Stimulated activated naive CD4-positive, alpha-beta T cell (primary cell): ENCODE measurements at places on chromosomes 5 and 9.

DNA sequence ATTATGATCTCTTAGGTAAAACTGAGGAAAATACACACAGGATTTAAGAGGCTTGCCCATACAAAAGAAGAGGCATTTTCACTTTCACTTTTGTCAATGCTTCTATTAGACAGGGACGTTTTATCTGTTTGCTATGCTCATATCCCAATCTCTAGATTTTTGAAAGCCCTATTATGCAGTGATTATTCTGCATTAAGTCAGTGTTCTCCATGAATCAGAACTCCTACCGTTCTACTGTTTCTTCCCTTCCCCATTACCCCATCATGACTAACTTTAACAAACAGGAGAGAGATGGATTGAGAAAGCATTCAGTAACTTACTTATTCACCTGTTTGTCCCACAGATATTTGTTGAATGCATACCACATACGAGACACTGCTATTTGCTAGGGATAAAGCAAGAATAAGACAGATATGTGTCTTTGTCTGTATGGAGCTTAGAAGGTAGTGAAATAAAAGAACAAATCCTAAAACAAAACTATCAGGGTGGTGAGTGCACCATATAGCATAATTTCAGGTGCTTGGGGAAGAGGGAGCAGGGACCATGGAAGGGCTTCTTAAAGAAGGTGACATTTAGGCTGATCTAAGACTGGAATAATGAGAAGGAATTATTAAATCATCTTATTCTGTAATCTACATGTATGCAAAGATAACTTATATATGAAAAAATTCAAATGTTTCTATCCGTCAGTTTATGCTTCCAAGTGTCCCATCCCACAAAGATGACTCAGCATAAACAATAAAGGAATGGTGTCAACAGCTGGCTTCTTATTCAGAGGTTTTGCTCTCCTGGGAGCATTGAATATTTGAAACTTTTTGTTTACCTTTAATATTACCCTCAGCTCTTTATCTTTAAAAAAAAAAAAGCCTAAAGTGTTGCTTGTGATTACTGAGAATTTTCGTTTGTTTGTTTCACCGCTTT, 328.1 kb downstream of the HINT1 start:
- no peak for DNase-seq

GRCh38 chr5:150630461-150631325, 9.8 kb upstream of the SYNPO start:
- DNase-seq = no peak

- DNase-seq = no peak
Measured at GRCh38 chr9:21255538-21256212, 15.9 kb upstream of the IFNA14 start.

DNA sequence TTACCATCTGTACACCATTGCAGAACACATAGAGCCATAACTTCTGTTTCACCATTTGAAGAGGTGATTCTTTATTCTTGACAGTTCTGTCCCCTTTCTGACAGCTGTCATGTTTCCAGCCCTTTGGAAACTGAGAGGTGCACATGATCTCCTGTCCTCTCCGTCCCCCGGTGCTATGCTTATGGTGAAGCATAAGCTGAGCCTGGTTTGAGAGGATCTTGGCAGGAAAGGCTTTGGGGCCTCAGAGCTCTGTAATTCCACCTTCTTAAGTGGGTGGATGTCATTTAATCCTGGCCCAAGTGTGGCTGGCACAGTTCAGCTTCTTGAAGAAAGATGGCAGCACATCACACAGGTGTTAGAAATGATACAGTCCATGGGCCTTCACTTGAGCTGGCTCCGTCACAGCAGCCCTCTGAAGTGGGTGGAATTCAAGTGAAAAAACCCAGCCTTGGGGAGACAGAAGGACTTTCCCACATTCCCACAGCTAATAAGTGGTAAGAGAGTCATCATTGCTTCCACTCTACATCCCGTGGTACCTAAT, 30.7 kb upstream of the GRPEL2 start:
- no peak for DNase-seq

DNA sequence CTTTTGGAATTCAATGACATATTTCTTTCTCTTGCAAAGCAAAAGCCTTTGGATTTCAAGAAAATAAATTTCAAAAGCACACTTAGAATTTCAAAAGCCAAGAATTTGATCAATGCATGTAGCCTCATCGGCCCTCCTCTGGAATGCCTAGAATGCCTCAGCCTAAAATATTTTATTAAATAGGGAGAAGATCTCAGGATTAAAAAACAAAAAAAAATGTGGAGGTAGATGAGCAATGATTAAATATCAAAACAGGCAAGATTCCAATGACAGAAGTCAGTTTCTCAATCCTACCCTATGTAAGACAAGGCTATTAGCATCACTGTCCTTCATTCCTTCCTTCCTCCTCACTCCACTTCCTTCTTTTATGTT, 169.0 kb downstream of the CDH6 start:
- DNase-seq = no peak

- no peak for DNase-seq
Measured at GRCh38 chr5:10339058-10339811, 14.3 kb upstream of the MARCHF6 start.

DNA sequence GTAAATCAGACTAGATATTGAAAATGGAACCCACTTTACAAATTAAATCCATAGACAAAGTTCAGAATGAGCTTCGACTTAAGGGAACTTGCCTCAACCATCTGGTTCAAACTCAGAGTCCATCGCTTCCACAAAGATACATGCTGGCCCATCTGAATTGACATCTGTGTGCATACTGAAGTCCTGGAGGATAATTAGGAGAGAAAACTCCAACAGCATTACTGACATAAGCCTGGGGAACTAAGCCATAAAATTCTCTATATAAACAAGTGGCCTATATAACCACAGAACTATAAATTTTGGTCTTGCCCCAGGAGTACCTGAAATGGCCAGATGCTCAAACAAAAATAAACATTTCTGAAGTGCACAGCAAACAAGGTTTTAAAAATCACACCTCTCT, 94.4 kb downstream of the IZUMO3 start:
- DNase-seq = no peak

GRCh38 chr9:119086590-119086989, 282.6 kb downstream of the BRINP1 start:
- DNase-seq = no peak

- no peak for DNase-seq
Measured at GRCh38 chr5:2149195-2149539, 266.4 kb upstream of the IRX4 start.

GRCh38 chr5:118258223-118258622, 730.1 kb downstream of the DTWD2 start:
- DNase-seq = no peak

GRCh38 chr9:130852801-130853200, 17.7 kb downstream of the ABL1 start:
- DNase-seq = no peak

- DNase-seq = no peak
Measured at GRCh38 chr5:138488481-138488945, 23.2 kb downstream of the EGR1 start.

DNA sequence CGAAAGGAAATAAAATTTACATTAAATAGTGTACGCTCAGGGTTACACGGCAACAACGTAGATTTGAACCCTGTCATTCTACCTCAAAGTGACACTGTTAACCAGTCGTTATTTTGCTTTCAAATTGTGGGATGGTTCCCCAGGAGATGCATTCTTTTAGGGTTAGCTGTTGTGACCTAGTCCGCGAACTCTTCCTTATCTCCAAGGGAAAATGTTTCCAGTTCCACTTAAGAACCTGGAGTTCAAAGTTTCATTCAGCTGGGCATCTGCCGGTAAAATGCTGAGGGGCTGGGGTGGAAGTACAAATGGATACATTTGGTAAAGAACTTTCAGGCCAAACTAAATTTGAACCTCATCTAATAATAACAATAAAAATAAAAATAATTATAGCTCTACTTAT, 264.6 kb downstream of the NR3C1 start:
- DNase-seq = no peak

GRCh38 chr5:112772124-112772523, 34.4 kb downstream of the APC start:
- no peak for DNase-seq

- DNase-seq = no peak
Measured at GRCh38 chr9:28661853-28662252, 1088.6 kb upstream of the C9orf72 start.

DNA sequence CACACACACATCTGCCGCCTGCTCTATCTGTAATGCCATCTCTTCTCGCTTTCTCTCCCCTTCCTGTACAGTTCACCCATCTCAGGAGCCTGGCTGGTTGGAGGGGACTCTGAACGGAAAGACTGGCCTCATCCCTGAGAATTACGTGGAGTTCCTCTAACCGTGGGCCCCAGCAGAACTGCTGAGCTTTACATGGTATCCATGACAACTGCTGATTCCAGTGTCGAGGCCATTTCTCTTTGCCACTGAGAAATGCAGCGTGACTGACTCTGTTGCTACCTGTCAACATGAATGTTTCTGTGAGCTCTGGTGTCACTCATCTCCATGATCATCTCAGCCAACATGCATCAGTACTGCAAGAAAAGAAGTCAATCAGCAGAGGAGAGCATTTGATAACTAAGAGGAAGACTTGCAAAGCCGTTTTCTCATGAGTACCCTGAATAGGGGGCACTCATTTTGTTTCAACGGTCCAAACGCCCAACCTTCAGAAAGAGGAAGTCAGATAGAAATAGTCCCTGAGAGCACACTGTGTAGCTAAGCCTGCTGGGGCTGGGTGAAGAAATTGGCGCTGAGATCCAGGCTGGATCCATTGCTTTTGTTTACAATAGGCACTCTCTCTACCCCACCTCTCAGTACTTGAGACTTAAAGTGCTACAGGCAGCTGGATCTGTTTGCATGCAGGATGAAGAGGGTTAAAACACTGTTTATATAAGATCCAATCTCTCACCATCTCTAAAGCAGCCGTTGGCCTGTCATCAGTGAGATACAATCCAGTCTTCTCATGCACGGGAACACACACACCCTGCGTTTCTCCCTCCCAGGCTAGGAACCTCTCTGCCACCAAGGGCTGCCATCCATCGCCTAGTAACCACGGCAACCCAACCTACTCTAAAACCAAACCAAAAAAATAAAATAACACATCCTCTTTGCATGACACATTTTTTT, 180.9 kb downstream of the NR3C1 start:
- DNase-seq = no peak

DNA sequence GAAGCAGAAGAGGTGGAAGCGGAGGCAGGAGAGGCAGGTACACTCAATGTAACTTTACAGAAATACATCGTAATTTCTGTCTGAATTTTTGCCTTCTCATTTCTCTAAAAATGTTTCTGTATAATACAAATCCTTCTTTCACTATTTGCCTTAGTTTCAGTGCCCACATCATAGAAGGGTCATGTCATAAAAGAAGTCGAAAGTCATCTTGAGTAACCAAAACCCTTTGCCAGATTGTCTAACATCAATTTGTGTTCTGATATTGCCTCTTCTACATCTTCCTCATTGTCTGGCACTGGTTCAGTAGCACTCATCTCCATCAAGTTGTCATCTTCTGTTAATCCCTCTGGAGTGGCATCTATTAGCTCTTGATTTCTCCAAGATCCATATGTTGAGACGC, 6.2 kb upstream of the CYFIP2 start:
- DNase-seq = no peak

DNA sequence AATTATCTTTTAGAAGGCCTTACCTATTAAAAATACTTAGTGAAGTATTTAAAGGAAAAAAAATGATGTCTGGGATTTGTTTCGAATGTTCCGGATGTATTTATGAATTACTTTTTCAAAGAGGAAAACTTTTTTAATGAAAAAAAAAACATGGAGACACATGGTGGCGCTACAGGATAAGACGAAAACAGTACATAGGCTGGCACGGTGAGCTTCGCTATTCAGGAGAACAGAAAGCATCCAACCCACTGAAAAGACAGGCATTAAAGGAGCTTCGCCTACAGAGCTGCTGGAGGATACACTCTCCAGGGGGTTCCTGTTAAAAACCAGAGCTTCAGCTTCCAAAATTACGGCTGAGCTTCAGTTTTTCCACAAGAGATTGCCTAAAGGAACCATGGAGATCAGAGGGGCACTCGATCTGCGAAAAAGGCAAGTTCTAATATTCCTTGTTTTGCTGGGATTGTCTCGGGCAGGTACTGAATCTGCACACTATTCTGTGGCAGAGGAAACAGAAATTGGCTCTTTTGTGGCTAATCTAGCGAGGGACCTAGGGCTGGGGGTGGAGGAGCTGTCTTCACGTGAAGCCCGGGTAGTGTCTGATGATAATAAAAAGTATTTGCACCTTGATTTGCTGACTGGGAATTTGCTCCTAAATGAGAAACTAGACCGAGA, at the start of gene PCDHB14:
TSS of gene PCDHB14 (plus strand) at position 232 of the 672 bp plus-strand sequence. CDS start at position 395, 163 bp downstream.
- DNase-seq = no peak

- DNase-seq = no peak
Measured at GRCh38 chr5:106172681-106173532, 1497.8 kb downstream of the EFNA5 start.

GRCh38 chr5:180159756-180160155, 49.3 kb downstream of the RASGEF1C start:
- DNase-seq = no peak

- DNase-seq = no peak
Measured at GRCh38 chr5:133154274-133155075, 102.7 kb downstream of the HSPA4 start.

- DNase-seq = no peak
Measured at GRCh38 chr5:56817263-56818014, 2.1 kb downstream of the MAP3K1 start.

DNA sequence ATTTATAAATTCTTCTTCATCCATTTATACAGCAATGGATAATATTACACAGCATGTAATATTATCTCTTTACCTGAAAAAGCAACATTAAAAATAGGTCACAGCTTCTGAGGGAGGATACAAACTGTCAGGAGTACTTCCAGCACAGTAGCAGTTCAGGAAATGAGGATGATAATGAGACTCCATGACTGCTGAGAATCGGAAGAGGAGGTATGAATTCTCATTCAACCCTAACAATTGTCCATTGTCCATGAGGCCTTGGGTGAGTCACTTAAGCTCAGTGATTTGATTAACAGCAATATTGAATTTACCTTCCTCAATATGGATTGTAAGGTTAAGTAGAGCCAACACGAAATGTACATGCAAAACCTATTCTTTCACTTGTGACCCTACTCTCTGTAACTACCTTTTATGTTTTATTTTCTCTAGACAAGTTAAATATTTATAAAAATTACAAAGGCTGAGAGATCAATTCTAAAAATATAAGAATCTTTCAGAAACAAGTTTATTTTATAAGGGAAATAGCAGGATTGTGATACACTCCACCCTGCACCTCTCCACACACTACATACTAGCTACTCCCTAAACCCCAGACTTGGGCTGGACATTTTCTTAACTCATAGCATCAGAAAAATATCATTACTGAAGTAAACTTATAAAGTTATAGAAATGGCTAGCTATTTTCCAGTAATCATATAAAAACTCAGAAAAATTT, 159.1 kb upstream of the ACOT12 start:
- no peak for DNase-seq

DNA sequence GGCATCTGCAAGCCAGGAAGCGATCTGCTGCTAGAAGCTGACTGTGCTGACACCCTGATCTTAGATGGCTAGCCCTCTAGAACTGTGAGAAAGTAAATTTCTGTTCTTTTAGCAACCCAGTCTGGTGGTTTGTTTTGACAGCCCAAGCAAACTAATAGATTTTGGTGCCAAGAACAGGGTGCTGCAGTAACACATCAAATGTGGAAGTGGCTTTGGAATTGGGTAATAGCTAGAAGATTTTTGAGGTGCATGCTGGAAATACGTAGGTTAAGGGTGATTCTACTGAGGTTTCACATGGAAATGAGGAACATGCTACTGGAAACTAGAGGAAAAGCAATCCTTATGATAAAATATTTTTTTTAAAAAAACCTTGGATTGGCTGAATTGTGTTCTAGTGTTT, 153.5 kb upstream of the SH3GL2 start:
- DNase-seq = no peak

- no peak for DNase-seq
Measured at GRCh38 chr5:135393229-135393628, 5.8 kb downstream of the MACROH2A1 start.

- DNase-seq = peak; percentile 4
Measured at GRCh38 chr5:36696059-36696673, 89.8 kb downstream of the SLC1A3 start.
